ENCODE measurements at places on chromosomes 5 and 9. TPM values are rescaled to one million over a fixed set of nuclear protein-coding genes. Genes with fewer than 3 reads are reported as not detected.
A peak's percentile ranks its signal among the peaks of the same experiment; 100 is the strongest.

GRCh38 chr9:113978725-113979342, 99.3 kb downstream of the AMBP start:
- peaks cover 5% of the 10 kb centered on the region for H3K4me1 ChIP-seq
- peaks cover 6% of the 10 kb centered on the region for H3K36me3 ChIP-seq
- no peaks in the 10 kb centered on the region for H3K27me3 ChIP-seq
- H3K4me3 ChIP-seq: no peak overlapping the region
- no peak for DNase-seq

DNA sequence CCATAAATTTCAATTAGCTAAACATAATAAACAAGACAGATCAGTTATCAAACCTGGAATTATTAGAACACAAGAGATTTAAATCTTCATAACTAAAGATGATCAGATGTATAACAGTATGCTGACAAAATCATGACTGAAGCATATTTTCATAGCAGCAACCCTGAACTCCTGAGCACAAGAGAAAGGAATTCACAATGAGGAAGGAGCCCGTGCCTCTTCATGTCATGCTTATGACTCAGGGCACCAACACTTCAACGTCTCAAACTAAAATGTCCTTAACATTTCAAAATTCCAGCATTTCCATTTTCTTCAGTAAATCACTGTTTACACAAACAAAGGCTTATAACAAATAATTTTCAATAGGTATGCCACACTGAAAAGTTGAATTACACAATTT, 6.7 kb downstream of the AP3B1 start:
- DNase-seq: no peak
- no peaks in the 10 kb centered on the region for H3K27me3 ChIP-seq
- no peak overlapping the region for H3K4me3 ChIP-seq
- H3K4me1 ChIP-seq: peaks cover 14% of the 10 kb centered on the region

DNA sequence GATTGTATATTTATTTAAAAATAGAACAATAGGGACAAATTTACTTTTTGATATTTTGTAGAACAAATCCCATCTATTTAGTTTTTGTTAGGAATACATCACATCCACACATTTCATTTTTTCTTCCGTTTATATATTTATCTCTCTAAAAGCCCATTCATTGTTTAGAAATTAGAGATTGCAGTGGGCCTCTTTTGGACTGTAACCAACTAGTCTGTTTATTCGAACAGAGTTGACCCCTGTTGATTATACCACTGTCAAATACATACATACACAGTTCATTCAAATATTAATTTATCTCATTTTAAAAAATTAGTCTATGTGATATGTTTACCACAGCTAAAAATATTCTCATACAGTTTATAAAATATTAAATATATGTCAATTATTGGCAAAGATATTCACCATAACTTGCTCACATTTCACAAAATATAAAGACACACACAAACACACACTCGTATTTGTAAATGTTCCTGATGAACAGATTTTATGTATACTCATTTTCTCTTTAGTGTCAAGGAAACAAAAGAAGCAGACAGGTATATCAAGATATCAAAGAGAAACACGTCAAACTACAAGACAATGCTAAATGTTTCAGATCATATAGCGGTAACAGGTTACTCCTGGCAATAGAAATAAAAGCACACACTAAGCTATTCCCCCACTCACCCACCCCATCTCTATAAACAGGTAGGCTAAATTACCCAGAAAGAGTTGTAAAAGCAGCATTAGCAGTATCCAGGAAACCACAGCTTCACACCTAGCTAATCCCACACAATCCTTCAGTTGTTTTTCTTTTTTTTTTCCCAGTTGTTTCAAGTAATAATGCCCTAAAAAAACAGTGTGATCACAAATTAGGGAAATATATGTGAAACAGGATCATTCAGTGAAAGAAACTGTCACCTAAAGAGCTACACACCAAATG, 283.9 kb downstream of the ADAMTS6 start:
- H3K27me3 ChIP-seq: no peaks in the 10 kb centered on the region
- DNase-seq: no peak
- H3K27ac ChIP-seq: peak overlapping the region; percentile 33
- peaks cover 1% of the 10 kb centered on the region for H3K36me3 ChIP-seq
- no peak overlapping the region for H3K4me3 ChIP-seq
- peaks cover 6% of the 10 kb centered on the region for H3K4me1 ChIP-seq

GRCh38 chr9:87467187-87467586, 30.5 kb upstream of the DAPK1 start:
- H3K27me3 ChIP-seq: no peaks in the 10 kb centered on the region
- H3K27ac ChIP-seq: no peak overlapping the region
- H3K4me1 ChIP-seq: peaks cover 20% of the 10 kb centered on the region
- DNase-seq: no peak
- H3K4me3 ChIP-seq: no peak overlapping the region

- peaks cover 50% of the 10 kb centered on the region for H3K27me3 ChIP-seq
- H3K4me3 ChIP-seq: peak overlapping the region; percentile 33
- no peaks in the 10 kb centered on the region for H3K36me3 ChIP-seq
- no peak for DNase-seq
- peaks cover 30% of the 10 kb centered on the region for H3K4me1 ChIP-seq
These were observed 144.4 kb downstream of the BNC2 start for GRCh38 chr9:16726029-16726428.

GRCh38 chr5:168176941-168177340, 114.5 kb upstream of the WWC1 start:
- no peak for DNase-seq
- H3K27ac ChIP-seq: no peak overlapping the region
- peaks cover 22% of the 10 kb centered on the region for H3K27me3 ChIP-seq
- H3K4me1 ChIP-seq: peaks cover 4% of the 10 kb centered on the region

- no peaks in the 10 kb centered on the region for H3K36me3 ChIP-seq
- H3K27me3 ChIP-seq: peaks cover 25% of the 10 kb centered on the region
- no peaks in the 10 kb centered on the region for H3K4me1 ChIP-seq
- H3K27ac ChIP-seq: no peak overlapping the region
- no peak for DNase-seq
These were observed 146.4 kb upstream of the SMIM23 start for GRCh38 chr5:171639205-171639621.

DNA sequence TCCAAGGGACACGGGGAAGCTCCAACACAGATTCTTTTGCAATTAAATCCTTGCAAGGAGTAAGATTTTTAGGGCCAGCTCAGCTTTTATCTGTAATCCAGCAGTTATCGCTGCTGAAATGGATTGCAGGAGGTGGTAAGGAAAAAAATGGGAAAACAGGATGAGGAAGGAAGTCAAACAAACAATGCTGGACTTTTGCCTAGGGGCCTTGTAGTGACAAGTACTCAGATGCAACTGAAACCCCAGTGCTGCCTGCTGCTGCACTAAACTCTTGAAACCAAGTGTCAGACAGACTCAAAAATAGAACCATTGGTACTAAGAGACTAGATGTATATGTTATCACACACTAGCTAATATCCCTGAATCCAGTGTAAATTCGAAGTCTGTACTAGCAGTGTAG, 309.2 kb downstream of the CTNND2 start:
- no peaks in the 10 kb centered on the region for H3K27me3 ChIP-seq
- peaks cover 19% of the 10 kb centered on the region for H3K36me3 ChIP-seq
- H3K4me3 ChIP-seq: no peak overlapping the region
- H3K27ac ChIP-seq: peak overlapping the region; percentile 97

GRCh38 chr9:18849890-18850677, 182.9 kb downstream of the SAXO1 start:
- H3K4me1 ChIP-seq: no peaks in the 10 kb centered on the region
- H3K27me3 ChIP-seq: no peaks in the 10 kb centered on the region
- no peak overlapping the region for H3K4me3 ChIP-seq
- DNase-seq: no peak
- no peaks in the 10 kb centered on the region for H3K36me3 ChIP-seq

DNA sequence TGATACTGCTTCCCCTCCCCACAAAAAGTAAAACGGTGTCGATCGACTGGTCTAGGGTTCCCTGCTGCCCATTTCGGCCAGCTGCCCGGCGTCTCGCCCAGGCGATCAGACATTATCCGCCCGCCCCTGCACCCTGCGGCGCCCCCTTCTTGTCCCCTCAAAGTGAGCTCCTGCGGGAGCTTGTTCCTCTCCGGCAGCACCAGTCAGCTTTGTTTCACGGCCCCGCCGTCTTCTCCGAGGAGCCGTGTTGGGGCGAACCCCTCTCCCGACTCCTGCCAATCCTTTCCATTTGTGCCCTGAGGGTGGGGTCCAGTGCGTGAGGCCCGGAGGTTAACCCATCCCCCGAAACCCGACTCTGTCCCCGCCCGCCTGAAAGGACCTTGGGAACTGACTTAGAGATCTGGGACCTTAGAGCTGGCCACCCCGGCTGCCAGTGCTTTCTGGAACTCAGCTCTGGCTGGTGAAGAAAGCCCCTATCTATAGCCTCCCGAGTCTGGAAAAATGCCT, 518 bp downstream of the UBE2B start:
- peaks cover 22% of the 10 kb centered on the region for H3K4me1 ChIP-seq
- no peaks in the 10 kb centered on the region for H3K27me3 ChIP-seq
- H3K36me3 ChIP-seq: peaks cover 16% of the 10 kb centered on the region
- peak overlapping the region; percentile 96 for H3K4me3 ChIP-seq

GRCh38 chr5:103373597-103374472, 115.3 kb downstream of the MACIR start:
- no peaks in the 10 kb centered on the region for H3K27me3 ChIP-seq
- H3K27ac ChIP-seq: peak overlapping the region; percentile 2
- no peak for DNase-seq
- H3K4me3 ChIP-seq: no peak overlapping the region

GRCh38 chr9:116944714-116945534, 257.8 kb downstream of the TRIM32 start:
- H3K27ac ChIP-seq: no peak overlapping the region
- H3K4me3 ChIP-seq: no peak overlapping the region
- H3K27me3 ChIP-seq: no peaks in the 10 kb centered on the region
- no peak for DNase-seq
- no peaks in the 10 kb centered on the region for H3K36me3 ChIP-seq

- no peaks in the 10 kb centered on the region for H3K27me3 ChIP-seq
- DNase-seq: no peak
- H3K4me3 ChIP-seq: no peak overlapping the region
- no peaks in the 10 kb centered on the region for H3K4me1 ChIP-seq
- H3K36me3 ChIP-seq: peaks cover 2% of the 10 kb centered on the region
These were observed 23.9 kb downstream of the NR3C1 start for GRCh38 chr5:143379606-143380005.

DNA sequence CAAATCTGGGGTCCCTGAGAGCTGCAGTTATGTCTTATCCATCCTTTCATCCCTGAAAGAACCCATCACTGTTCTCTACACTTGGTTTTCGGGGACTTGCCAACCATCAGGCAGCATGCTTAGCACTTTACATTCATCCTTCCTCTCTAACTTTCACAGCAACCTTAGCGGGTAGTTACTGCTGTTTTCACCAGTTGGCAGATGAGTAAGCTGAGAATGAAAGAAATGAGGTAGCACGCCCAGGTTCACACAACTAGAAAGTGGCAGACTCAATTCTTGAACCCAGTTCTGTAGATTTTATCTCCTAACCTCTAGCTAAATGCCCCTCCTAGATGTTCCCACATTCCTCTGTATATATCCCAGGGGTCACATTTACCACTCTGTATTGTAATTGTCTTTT, 342.0 kb upstream of the WWC1 start:
- H3K4me3 ChIP-seq: no peak overlapping the region
- H3K4me1 ChIP-seq: peaks cover 18% of the 10 kb centered on the region
- DNase-seq: no peak
- H3K27ac ChIP-seq: no peak overlapping the region
- no peaks in the 10 kb centered on the region for H3K36me3 ChIP-seq

DNA sequence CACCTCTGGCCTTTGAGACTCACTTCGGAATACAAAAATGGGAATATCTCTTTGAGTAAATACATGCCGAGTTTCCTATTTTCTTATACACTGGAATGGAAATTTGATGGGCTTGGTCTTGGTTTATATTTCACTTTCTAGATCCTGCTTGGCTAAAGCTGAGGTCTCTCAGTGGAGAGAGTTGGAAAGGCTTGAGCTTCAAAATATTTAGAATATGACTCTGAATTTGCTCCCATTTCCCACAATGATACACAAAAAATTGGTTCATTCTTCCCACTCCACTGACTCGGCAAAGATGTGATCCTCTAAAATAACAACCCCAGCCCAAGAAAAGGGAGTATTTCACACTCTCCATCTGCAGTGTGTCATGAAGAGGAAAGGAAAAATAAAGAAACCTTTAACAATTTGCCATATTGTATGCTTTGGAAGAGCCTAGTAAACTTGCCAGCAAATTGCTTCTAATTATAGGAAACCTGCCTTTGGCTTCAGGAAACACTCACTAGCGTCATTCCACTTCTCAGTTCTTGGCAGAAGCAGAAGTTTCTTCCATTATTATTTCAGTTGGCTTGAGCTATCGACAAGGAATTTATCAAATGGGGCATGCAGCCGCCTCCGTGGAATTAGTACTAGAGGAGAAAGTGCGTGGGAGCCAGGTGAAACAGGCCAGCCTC, 302.9 kb downstream of the NSG2 start:
- no peaks in the 10 kb centered on the region for H3K36me3 ChIP-seq
- DNase-seq: no peak
- no peaks in the 10 kb centered on the region for H3K4me1 ChIP-seq
- H3K4me3 ChIP-seq: no peak overlapping the region
- peaks cover 28% of the 10 kb centered on the region for H3K27me3 ChIP-seq

- peaks cover 4% of the 10 kb centered on the region for H3K4me1 ChIP-seq
- peaks cover 18% of the 10 kb centered on the region for H3K36me3 ChIP-seq
- no peaks in the 10 kb centered on the region for H3K27me3 ChIP-seq
- H3K27ac ChIP-seq: peak overlapping the region; percentile 85
These were observed 60.3 kb downstream of the UBAP2 start for GRCh38 chr9:33988219-33988890.

- H3K4me3 ChIP-seq: peak overlapping the region; percentile 74
- peaks cover 3% of the 10 kb centered on the region for H3K4me1 ChIP-seq
- H3K27ac ChIP-seq: peak overlapping the region; percentile 76
- no peaks in the 10 kb centered on the region for H3K27me3 ChIP-seq
These were observed 777 bp downstream of the ENDOG start for GRCh38 chr9:128818839-128819715.

- peaks cover 5% of the 10 kb centered on the region for H3K27me3 ChIP-seq
- no peaks in the 10 kb centered on the region for H3K36me3 ChIP-seq
- no peak overlapping the region for H3K27ac ChIP-seq
- no peaks in the 10 kb centered on the region for H3K4me1 ChIP-seq
- DNase-seq: no peak
These were observed 129.2 kb downstream of the LIFR start for GRCh38 chr5:38426986-38427950.

The SGTB gene
- 7.8 TPM for total RNA-seq

The KCNMB1 gene
- not detected for total RNA-seq

The ABO gene
- 10.3 TPM for total RNA-seq

The RFK gene
- total RNA-seq: 17.0 TPM

The PTTG1 gene
- 50.0 TPM for total RNA-seq

The OR1L8 gene
- not detected for total RNA-seq

The SAXO1 gene
- 0.22 TPM for total RNA-seq

The SNCAIP gene
- 13.7 TPM for total RNA-seq

The SLC1A1 gene
- 3.8 TPM for total RNA-seq
